ENCODE measurements at places on chromosomes 5 and 9.

- DNase-seq, result no peak
Observed at GRCh38 chr9:76342201-76342600, 52.0 kb downstream of the RFK start.

DNA sequence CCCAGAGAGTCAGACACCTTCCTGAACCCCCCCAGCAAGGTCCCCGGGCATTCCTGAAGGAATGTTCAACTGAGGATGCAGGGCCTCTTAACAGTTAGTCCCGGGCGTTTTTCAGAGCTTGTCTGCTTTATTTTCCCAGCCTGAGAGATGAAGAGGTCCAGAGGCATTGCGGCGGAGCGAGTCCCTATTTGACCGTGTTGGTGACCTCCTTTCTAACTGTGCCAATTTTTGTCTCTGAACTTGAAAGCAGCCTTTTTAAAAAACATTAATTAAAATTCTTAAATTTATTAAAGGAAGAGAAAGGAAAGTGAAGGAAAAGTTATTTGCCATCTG is 433 bp upstream of the PTAR1 start:
- DNase-seq, result no peak

- no peak for DNase-seq
Observed at GRCh38 chr5:141869040-141869439, 9.2 kb downstream of the PCDH1 start.

DNA sequence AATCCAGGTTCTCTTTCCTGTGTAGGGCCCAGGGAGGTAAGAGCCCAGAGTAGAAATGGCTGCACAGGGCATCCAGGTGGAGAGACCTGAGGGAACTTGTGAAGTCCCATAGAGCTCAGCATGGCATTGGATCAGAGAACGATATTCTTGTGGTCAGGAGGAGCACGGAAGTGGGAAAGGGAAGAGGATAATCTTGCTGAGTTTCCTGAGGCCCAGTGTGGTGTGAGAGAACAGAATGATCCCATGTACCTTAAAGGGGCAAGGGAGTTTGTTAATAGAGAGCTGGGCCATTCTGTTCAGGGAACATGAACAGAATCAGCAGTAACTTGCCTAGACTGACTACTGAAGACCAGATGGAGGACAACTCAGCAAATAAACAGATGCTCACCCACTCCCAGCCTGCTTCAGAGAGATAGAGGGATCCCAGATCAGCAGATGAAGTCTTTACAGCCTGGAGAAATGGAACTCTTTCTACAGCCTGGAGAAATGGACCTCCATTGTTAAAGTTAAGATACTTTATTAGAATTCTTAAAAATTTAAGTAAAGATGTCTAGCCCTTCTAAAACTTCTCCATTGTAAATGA is 119.7 kb upstream of the ELL2 start:
- DNase-seq, result no peak

- DNase-seq, result no peak
Observed at GRCh38 chr9:1718836-1719235, 296.3 kb upstream of the SMARCA2 start.

DNA sequence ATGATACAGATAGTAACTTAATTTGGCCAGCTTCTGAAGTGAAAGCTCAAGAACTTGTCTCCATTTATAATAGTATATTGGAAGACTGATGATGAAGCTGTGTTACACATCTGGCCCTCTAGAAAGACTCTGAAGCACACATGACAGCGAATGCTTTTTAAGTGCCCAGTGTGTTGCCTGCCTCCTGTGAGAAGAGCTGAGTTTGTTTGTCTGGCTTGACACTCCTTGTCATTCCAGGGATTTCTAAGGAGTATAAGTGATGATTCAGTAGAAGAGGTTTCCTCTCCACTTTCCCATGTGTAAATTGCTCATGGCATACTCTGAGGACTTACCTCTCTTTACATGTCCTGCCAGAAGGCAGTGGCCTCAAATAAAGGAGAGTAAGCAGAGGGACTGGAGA is 30.4 kb upstream of the LRRTM2 start:
- no peak for DNase-seq

- no peak for DNase-seq
Observed at GRCh38 chr5:53076014-53076583, 33.5 kb downstream of the MOCS2 start.

DNA sequence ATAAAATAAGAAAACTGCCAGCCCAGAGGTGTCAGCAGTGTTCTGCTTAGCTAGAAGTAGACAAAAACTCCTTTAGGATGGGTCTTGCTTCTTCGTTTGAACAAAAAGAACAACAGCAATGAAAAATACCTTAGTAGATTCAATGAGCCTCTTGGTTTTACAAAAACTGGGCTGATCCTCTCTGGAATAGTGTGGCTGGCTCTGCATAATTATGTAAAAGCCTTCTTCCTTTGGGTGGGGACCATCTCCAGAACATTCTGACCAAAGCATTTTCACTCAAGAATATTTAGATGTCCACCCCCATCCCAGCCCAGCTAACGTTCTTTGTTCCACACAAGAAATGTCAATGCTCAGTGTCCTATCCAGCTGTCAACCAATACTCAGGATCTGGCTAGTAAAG is 63.2 kb downstream of the LRSAM1 start:
- no peak for DNase-seq

- no peak for DNase-seq
Observed at GRCh38 chr9:111052791-111053190, 14.5 kb upstream of the LPAR1 start.

- DNase-seq, result no peak
Observed at GRCh38 chr9:110199643-110200042, 8.3 kb downstream of the C9orf152 start.

DNA sequence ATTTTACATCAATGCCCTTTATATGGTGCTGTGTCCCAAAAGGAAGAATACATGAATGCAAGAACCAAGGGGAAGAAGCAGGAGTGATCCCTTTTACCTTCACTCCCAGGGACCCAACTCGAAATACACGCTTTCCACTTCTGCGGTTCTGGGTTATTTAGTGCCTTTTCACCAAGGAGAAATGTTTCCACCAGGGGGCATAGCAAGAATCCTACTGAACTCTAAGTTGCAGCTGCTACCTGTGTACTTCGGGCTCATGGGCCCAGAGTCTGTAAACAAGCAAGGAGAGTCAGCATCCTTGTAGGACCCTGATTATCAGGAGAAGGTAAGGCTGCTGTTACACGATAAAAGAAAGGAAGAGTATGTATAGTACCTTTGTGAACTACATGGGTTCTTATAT is 45.7 kb downstream of the DPYSL3 start:
- no peak for DNase-seq

GRCh38 chr9:109639674-109640579 is 140.1 kb upstream of the PALM2AKAP2 start:
- DNase-seq, result peak; percentile 47

- no peak for DNase-seq
Observed at GRCh38 chr9:129486756-129487657, 133.9 kb downstream of the C9orf50 start.

GRCh38 chr9:108207561-108208165 is 648.1 kb downstream of the ACTL7B start:
- DNase-seq, result no peak

GRCh38 chr5:761059-761771 is 23.3 kb downstream of the ZDHHC11B start:
- no peak for DNase-seq

- no peak for DNase-seq
Observed at GRCh38 chr5:180915924-180916323, 17.0 kb downstream of the BTNL8 start.

DNA sequence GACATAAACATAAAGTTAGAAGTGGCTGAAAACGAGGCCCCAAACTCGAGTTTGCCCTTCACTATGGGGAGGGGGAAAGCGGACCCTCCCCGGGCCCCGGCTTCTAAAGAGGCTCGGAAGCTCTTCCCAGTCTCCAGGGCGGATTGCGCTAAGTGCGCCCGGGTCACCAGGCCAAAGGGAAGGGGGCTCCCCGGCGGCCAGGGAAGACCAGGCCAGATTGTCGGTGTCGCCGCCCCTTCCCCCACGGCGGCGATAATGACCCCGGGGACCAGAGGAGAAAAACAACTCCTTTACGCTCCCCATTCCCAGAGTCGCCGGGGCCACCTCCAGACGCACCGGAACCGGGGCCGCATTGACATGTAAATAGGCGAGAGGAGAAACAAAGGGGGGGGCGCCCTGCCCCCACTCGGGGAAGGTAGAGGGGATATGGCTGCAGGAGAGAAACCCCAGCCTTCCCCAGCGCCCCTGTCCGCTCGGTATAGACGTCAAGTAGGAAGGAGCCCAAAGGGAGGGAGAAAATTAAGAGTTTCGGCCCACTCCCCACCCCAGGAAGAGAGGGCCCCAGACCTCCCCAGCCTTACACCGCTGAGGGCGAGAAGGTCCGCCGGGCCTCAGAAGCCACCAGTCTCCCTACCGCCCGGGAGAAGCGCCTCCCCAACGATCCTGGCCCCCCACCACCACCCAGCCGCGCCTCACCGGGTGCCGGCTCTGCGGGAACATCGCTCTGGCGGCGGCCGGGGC is 1.7 kb downstream of the TLE1 start:
- DNase-seq, result no peak

GRCh38 chr9:18710065-18710464 is 236.1 kb downstream of the ADAMTSL1 start:
- DNase-seq, result no peak

DNA sequence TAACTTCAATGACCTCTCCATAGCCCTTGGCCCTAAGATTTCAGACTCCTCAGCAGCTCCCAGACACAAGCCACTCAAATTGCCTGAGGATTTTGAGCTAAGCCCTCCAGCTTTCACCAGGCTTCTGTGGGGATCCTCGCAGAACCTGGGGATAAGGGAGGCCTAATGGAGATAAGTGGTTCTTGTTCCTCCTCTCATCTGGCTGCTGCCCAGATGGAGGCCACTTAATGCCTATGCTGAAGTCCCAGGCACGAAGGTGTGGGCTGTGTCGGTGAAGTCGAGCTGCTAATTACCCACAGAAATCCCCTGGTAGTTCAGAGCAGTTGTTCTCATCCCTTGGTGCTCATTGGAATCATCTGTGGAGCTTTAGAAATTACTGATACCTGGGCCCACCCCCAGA is 10.3 kb upstream of the FAT2 start:
- no peak for DNase-seq

GRCh38 chr9:8560560-8561525 is 761.3 kb upstream of the DMAC1 start:
- no peak for DNase-seq

DNA sequence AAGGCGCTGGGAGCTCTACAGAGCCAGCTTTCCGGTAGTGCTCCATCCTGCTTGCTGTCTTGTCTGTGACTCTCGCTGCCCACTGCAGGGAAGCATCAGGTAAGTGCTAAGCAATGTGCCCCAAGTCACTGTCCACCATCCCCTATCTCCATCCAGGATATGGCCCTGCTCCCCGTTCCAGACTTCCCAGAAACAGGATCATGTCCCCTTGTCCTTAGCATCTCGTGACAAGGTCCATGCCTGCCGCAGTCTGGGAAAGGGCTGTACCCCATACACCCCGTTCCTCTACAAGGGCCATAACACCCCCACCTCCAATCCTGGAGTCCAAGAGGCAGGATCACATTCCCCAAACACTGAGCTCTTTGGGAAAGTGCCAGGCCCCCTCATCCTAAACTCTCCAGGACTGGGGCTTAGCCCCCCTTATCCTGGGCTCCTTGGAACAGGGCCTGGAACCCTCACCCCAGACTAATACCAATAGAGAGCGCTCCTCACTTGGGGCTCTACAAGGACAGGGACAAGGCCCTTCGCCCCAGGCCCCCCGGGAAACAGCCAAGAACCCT is 566 bp downstream of the RPP25L start:
- DNase-seq, result no peak

- DNase-seq, result no peak
Observed at GRCh38 chr5:73066466-73066865, 53.9 kb upstream of the TMEM171 start.

- no peak for DNase-seq
Observed at GRCh38 chr5:19767987-19768386, 220.0 kb downstream of the CDH18 start.

DNA sequence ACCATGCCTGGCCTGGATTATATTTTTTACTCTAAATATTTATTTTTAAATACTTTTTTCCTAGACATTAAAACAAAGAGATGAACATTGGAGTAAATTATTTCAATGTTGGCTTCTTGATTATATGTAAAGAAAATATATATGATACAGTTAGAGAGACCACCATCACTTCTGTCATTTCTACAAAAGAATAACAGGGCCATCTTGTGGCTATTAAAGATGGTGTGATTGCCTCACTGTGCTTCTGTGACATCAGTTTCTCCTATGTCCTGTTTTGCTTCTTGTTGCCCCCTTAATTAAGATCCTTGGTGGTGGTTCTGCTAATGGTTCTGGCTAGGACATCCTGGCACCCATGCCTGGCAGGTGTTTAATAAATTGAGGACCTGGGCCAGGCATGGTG is 32.9 kb downstream of the NDFIP1 start:
- DNase-seq, result no peak

GRCh38 chr5:80540691-80541090 is 29.4 kb downstream of the ANKRD34B start:
- DNase-seq, result no peak

GRCh38 chr5:151970885-151971284 is 46.2 kb upstream of the GLRA1 start:
- no peak for DNase-seq

All from germinal center (tissue), 1 donor.